Stimulated activated CD8-positive, alpha-beta memory T cell treated with anti-CD3 and anti-CD28 coated beads, Interleukin-4, amount 100 ng/mL, for 4 hours (primary cell): ENCODE measurements at places on chromosomes 5 and 9.

DNA sequence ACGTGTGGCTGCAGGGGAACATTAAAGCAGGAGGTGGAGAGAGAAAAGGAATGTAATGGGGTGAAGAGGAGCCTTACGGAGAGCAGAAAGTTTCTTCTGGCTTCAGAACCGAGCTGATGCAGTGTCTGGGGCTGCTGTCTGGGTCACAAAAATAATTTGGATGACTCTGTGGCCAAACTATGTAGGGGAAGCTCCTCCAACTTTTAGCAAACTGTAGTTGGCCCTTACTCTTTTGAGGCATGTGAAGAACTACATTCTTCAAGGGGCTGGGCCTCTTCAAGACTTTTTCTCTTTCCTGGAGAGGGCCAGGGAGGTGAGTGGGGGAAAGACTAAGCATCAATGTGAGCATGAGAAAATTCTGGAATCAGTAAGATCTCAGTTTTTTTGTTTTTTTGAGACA lies 31.9 kb upstream of the SPARC start:
- no peak for DNase-seq

GRCh38 chr9:88998503-88998902 lies 7.2 kb downstream of the S1PR3 start:
- DNase-seq = no peak

GRCh38 chr9:133461975-133462374 lies 2.2 kb downstream of the CACFD1 start:
- no peak for DNase-seq

- DNase-seq = no peak
Measured at GRCh38 chr5:176870110-176870591, 29.0 kb downstream of the HK3 start.

- no peak for DNase-seq
Measured at GRCh38 chr9:19155106-19155935, 28.0 kb upstream of the PLIN2 start.

DNA sequence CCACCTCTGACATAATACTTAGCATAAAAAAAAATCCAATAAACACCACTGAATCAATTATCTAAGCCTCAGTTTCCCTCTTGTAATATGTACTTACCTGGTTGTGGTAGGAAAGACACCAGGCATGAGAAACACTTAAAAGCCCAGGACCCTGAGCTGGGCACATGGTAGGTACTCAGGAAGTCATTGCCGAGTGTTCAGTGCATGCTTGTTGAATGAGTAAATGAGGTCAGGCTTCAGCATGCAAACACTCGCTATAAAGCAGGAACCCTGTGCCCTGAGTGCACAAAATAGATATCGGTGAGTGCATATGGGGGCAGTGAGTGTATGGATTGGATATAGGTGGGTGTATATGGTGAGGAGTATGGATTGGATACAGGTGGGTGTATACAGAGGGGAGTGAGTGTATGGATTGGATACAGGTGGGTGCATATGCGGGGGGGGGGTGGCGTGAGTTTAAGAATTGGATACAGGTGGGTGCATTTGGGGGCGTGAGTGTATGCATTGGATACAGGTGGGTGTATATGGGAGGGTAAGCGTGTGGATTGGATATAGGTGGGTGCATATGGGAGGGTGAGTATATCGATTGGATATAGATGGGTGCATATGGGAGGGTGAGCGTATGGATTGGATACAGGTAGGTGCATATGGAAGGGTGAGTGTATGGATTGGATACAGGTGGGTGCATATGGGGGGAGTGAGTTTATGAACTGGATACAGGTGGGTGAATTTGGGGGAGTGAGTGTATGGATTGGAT lies 194.3 kb upstream of the MSX2 start:
- DNase-seq = no peak

- no peak for DNase-seq
Measured at GRCh38 chr9:104856413-104856941, 71.5 kb downstream of the ABCA1 start.

GRCh38 chr9:127262602-127263001 lies 2.0 kb upstream of the GARNL3 start:
- no peak for DNase-seq

DNA sequence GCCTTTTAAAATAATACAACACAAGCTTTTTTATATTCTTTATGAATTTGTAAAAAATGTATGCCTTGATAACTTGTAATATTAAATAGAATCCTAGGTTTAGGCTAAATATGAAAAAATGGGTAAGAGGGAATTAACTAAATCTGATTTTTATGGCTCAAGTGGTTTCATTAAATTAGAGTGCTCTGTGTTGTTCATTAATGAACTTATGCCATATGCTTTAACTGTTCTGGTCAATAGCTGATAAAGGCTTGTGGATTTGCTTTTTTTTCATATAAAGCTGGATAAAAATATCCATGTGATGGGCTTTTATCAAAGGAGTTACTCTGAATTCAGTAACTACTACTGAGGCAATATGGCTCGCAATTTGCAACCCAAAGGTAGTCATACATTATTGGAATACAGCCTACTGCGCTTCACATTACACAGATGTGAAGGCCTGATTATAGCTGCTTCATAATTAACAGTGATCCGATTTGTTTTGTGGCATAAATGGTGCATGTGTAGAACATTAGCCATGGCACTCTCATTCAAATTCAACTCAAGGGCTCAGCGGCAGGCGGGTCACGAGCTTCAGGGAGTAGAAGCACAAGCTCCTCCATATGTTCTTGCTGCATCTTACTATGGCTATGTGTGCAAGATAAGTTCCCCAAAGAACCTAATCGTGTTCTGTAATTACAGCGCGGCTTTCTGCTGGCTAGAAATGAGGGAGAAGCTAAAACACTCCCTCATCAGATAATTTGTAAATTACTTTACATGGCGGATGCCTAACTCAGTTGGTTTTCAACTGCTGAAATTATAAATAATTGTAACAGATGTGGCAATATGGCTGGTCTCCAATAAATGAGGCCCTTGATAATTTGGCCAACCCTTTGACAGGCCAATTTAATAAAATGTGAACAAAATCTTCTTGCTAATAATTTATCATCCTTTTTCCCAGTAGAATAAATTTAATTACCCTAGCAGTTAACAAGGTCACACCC lies 188.3 kb downstream of the CNTLN start:
- DNase-seq = no peak

DNA sequence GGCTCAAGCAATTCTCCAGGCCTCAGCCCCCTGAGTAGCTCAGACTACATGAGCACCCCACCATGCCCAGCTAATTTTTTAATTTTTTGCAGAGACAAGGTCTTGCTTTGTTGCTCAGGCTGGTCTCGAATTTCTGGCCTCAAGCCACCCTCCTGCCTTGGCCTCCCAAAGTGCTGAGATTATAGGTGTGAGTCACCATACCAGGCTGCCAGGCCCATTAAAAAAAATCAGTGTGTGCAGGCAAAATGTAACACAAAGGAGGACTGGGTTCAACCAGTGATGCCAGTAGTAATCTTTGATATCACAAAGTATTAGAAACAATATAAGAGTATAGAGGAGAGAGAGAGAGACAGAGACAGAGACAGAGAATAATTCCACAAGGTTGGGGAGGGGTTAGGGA lies 322.7 kb downstream of the MSX2 start:
- DNase-seq = no peak

- DNase-seq = no peak
Measured at GRCh38 chr5:61409568-61409967, 77.5 kb downstream of the ZSWIM6 start.

- DNase-seq = no peak
Measured at GRCh38 chr5:19770396-19770795, 217.6 kb downstream of the CDH18 start.

- no peak for DNase-seq
Measured at GRCh38 chr9:16133032-16133431, 580.2 kb downstream of the CCDC171 start.

DNA sequence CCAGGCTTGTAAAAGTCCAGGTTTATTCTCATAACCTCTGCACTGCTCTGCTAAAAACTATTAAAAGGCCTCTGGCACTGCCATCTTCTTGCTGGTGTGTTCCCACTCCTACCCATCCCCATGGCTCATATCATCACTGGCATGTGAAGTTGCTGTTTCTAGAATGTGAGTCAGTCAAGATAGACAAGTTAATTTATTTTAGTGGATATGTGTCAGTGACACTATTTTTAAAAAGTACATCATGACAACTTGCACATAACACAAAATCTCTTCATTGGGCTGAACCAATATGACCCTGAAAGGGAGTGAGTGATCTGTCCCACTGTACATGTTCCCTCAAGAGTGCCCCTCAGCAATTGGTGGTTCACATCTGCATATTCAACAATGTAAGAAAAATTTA lies 299.7 kb downstream of the NFIB start:
- no peak for DNase-seq

DNA sequence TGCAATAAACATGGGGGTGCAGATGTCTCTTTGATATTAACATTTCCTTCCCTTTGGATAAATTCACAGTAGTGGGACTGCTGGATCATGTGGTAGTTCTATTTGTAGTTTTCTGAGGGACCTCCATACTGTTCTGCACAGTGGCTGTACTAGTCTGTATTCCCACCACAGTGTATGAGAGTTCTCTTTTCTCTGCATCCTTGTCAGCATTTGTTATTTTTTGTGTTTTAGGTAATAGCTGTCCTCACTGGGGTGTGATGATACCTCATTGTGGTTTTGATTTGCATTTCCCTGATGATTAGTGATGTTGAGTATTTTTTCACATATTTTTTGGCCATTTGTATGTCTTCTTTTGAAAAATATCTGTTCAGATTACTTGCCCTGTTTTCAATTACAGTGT lies 562.5 kb downstream of the CSNK1G3 start:
- DNase-seq = no peak

GRCh38 chr9:106039151-106039935 lies 345.0 kb downstream of the TMEM38B start:
- no peak for DNase-seq

GRCh38 chr5:171143926-171144325 lies 165.1 kb upstream of the TLX3 start:
- no peak for DNase-seq

DNA sequence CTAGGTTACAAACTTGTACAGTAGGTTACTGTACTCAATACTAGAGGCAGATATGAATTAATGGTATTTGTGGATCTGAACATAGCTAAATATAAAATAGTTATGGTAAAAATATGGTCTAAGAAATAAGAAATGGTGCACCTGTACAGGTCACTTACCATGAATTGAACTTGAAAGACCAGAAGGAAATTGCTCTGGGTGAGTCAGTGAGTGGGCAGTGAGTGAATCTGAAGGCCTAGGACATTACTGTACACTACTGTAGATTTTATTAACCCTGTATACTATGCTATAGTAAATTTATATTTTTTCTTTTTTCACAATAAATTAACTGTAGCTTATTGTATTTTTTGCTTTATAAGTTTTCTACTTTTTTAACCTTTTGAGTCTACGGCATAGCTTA lies 1020.4 kb downstream of the CDH18 start:
- no peak for DNase-seq
